ENCODE measurements at places on chromosomes 1 and 21. TPM values are rescaled to one million over a fixed set of nuclear protein-coding genes. Genes with fewer than 3 reads are reported as not detected.
A peak's percentile ranks its signal among the peaks of the same experiment; 100 is the strongest.

ZBTB8B gene
- total RNA-seq, result 1.9 TPM

VWA1 gene
- 55.6 TPM for total RNA-seq

TDRD5 gene
- total RNA-seq, result 0.33 TPM

GAS5 gene
- total RNA-seq, result 690 TPM

CADM3 gene
- total RNA-seq, result 5.6 TPM

TMEM52 gene
- 9.6 TPM for total RNA-seq

MSH4 gene
- 0.63 TPM for total RNA-seq

ADAMTS4 gene
- 7.0 TPM for total RNA-seq

FAAH gene
- 23.4 TPM for total RNA-seq

FNBP1L gene
- 115 TPM for total RNA-seq

DNA sequence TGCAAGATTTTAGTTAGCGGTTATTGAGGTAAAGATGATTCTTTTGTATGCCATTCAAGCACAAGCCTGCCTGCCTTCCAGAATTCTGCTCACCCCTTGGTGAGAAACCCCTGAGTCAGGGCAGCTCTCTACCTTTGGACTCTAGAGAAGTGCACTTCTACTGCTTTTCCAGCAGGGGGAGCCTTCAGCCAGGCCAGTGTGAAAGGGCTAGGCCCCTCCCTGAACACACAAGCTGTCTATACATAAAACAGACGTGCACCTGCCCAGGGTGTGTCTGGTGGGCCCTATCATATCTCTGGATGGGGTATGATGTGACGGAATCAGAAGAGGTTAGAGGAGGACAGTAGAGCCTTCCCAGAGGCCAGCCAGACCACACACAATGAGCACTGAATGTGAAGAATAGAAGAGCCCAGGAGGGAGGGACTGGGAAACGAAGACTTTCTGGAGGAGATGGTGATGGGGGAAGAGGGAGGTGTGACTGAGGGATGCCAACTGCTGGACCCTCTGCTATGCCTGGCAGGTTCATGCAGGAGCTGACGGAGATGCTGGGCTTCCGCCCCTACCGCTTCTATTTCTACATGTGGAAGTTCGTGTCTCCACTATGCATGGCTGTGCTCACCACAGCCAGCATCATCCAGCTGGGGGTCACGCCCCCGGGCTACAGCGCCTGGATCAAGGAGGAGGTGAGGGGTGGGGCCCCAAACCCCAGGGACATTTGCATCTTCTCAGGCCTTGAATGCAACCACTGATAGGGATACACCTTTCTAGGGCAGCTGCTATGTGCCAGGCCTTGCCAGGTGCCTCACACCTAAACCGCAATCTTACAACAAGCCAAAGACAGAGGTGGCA is 13.0 kb upstream of the KCNC4 start:
- no peaks in the 10 kb centered on the region for H3K4me1 ChIP-seq
- no peaks in the 10 kb centered on the region for H3K27me3 ChIP-seq
- H3K27ac ChIP-seq, result no peak overlapping the region
- no peaks in the 10 kb centered on the region for H3K36me3 ChIP-seq
- DNase-seq, result peak; percentile 50

DNA sequence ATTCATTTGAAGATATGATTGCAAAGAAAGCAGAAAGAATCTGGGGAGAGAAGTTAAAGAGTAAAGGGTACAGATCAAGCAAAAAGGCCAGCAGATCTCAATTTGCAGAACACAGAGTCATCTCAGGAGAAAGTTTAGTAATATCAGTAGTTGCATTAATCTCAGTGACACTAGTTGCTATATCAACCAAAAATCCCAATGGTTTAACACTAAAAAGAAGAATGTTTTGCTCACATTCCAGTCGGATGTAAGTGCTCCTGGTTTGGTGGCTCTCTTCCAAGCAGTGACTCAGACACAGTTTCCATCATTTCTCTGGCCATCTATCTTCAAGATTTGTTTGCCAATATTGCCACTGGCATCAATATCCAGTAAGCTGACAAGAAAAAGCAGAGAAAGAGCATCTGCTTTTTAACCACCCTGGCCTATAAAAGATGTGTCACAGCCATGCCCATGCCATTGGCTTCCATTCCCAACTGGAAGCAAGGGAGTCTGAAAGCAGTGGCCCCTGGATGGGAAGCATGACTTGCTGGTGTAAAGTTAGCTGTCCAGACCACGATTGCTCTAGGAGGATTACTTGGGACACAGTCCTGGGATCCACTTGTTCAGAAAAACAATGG is 45.5 kb upstream of the AIM2 start:
- H3K27ac ChIP-seq, result no peak overlapping the region
- no peaks in the 10 kb centered on the region for H3K36me3 ChIP-seq
- peaks cover 2% of the 10 kb centered on the region for H3K4me1 ChIP-seq
- no peak for DNase-seq

DNA sequence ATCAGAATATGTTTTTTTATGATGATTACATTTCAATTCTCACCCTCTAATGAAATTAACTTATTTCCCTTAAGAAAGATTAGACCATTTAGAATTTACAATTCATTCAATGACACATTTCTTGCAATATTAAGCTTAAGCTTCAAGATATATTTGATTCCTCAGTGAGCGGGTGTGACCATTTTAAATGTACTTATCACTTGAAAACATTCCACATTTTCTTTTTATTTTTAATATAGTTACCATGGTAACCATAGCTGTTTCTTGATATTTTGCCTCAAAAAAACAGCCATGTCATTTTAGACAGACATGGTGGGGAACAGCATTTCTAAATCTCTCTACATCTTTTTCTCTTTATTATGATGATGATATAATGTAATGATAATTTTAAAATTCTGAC is 1029.0 kb upstream of the B3GALT2 start:
- H3K36me3 ChIP-seq, result no peaks in the 10 kb centered on the region
- no peak for DNase-seq
- H3K4me1 ChIP-seq, result no peaks in the 10 kb centered on the region
- no peaks in the 10 kb centered on the region for H3K27me3 ChIP-seq
- H3K27ac ChIP-seq, result no peak overlapping the region

DNA sequence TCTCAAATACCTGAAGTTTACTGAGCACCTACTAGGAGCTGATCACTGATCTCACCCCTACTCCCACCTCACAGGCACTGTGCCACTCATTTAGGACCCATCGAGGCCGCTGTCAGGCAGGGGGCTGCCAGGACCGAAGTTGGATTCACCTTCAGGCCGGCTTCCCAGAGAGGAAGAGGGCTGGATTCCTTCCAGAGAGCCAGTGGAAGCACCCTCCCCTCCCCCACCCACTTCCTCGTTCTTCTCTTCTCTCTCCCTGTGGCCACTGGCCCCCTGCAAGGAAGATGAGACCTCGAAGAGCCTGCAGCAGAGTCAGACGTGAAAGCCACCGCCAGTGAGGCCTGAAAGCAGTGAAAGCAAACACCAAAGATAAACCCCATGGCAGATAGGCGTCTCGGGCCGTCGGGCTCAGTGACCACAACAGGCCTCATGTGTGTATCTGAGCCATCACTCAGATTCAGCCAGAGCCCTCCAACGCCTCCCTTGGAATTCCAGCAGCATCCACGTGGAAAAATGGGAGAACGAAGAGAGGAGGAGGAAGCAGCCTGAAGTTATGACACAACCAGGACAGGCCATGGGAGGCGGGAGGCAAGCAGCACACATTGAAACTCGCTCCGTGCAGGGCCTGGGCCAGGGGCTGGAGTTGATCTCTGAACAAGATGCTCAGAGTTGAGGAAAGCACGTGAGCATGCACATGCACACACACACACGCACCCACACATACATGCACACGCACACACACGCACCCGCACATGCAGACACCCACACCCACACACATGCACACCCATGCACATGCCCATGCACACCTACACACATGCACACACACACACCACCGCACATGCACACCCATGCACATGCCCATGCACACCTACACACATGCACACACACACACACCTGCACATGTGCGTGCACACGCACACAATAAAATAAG is 6.2 kb upstream of the AGTRAP start:
- H3K4me3 ChIP-seq, result no peak overlapping the region
- H3K27ac ChIP-seq, result no peak overlapping the region
- H3K4me1 ChIP-seq, result peaks cover 8% of the 10 kb centered on the region
- no peak for DNase-seq

- H3K27ac ChIP-seq, result no peak overlapping the region
- H3K4me1 ChIP-seq, result peaks cover 14% of the 10 kb centered on the region
- H3K4me3 ChIP-seq, result peak overlapping the region; percentile 70
- peaks cover 2% of the 10 kb centered on the region for H3K27me3 ChIP-seq
These were observed 59.1 kb downstream of the ITPKB start for GRCh38 chr1:226679853-226680516.

- H3K27me3 ChIP-seq, result no peaks in the 10 kb centered on the region
- no peaks in the 10 kb centered on the region for H3K36me3 ChIP-seq
- H3K4me1 ChIP-seq, result peaks cover 12% of the 10 kb centered on the region
- DNase-seq, result no peak
- H3K4me3 ChIP-seq, result no peak overlapping the region
- H3K27ac ChIP-seq, result no peak overlapping the region
These were observed 219.7 kb downstream of the NFIA start for GRCh38 chr1:61301824-61302657.

DNA sequence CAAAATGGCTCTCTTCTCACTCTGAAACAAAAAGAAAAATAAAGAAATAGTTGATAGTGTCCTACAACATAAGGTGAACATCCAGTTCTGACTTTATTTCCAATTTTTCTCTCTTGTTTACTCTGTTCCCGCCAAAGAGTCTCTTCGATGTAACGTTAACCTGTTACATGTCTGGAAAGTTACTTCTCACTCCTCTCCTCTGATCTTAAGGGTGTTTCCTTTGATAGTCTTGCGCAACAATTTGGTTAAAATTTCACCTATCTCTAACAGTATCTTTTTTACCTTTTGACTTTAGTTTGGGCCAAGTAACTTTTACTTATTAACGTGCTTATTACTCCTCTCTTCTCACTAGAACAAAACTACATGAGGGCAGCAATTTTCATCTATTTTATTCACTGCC is 1450.2 kb downstream of the BRINP3 start:
- H3K36me3 ChIP-seq, result no peaks in the 10 kb centered on the region
- no peak overlapping the region for H3K27ac ChIP-seq
- H3K4me1 ChIP-seq, result no peaks in the 10 kb centered on the region
- DNase-seq, result no peak
- no peaks in the 10 kb centered on the region for H3K27me3 ChIP-seq

DNA sequence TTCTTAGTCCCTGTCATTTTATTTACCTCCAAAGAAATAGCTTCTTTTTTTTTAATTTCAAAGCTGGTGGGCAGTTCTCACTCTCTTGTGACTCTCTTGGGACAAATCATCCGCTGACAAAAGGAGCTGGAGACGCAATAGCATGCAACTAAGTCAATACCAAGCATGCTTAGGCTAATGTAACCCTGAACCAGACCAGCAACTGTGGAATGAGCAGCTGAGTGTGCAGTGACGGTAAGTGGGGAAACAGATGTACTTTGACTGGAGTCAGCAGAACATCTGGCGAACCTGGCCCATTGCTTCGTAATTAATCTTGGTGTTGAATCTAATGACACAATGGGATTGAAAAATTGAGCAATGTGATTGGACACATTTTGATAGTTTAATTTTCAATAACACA is 280.7 kb upstream of the PLXNA2 start:
- no peak for DNase-seq
- no peak overlapping the region for H3K4me3 ChIP-seq
- no peaks in the 10 kb centered on the region for H3K27me3 ChIP-seq
- H3K4me1 ChIP-seq, result no peaks in the 10 kb centered on the region

DNA sequence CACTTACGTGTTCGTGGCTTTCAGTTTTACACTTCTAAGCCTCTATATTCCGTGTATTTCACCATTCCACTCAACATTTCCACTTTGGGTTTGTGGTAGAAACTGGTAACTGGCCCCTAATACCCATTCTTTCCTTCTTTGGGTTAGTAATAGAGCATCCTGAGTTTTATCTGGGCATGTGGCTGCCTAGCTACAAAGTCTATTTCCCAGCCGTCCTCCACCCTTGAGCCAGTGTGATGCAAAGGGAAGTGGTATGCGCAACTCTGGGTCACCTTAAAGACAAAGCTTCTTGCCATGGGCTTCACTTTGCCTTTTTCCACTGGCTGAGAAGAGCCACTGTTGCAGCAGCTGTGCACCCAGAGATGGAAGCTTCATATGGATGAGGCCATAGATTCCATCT is 73.9 kb downstream of the LAMC2 start:
- no peaks in the 10 kb centered on the region for H3K27me3 ChIP-seq
- peaks cover 5% of the 10 kb centered on the region for H3K4me1 ChIP-seq
- no peak overlapping the region for H3K27ac ChIP-seq
- H3K36me3 ChIP-seq, result peaks cover 4% of the 10 kb centered on the region
- peak; percentile 56 for DNase-seq
- H3K4me3 ChIP-seq, result no peak overlapping the region

DNA sequence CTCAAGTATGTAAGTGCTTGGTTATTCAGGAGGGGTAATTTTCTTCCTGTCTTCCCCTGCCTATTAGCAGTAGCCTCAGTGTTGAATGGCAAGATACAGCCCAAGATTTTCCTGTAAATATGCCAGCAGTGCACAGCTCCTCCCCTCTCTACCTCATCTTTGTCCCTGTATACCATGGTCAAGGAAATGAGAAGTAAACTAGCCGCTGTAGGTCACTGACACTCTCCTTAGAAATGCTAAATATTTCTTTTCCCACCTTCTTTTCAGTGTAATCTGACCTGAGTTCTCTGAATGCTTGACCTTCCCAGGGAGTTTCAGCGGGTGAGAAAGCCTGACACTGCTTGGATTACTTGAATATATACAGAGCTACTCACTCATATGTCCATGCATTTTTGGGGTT is 84.1 kb upstream of the ZNF326 start:
- H3K4me3 ChIP-seq, result peak overlapping the region; percentile 25
- H3K27ac ChIP-seq, result peak overlapping the region; percentile 92
- H3K27me3 ChIP-seq, result no peaks in the 10 kb centered on the region
- H3K36me3 ChIP-seq, result 0 out of 2 replicates have a peak, but pooled peaks cover 3% of the 10 kb centered on the region

DNA sequence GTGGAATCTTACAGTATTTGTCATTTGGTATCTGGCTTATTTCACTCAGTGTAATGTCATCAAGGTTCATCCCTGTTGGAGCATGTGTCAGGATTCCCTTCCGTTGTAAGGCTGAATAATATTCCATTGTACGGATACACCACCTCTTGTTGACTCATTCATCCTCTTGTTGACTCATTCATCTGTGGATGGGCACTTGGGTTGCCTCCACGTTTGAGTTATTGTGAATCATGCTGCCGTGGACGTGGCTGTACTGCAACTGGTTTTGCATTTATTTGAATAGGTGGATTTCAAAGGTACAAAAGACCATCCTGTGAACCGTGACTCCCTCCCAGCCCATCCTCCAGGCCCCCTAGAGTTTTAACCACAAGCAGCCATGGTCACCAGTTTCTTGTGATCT is 11.9 kb upstream of the TCP10L start:
- H3K27ac ChIP-seq, result no peak overlapping the region
- H3K4me1 ChIP-seq, result no peaks in the 10 kb centered on the region
- no peak for DNase-seq
- H3K36me3 ChIP-seq, result peaks cover 37% of the 10 kb centered on the region

- no peak overlapping the region for H3K4me3 ChIP-seq
- H3K36me3 ChIP-seq, result no peaks in the 10 kb centered on the region
- H3K27me3 ChIP-seq, result no peaks in the 10 kb centered on the region
- no peaks in the 10 kb centered on the region for H3K4me1 ChIP-seq
These were observed 19.8 kb downstream of the KMO start for GRCh38 chr1:241551759-241552638.

- no peak for DNase-seq
- no peak overlapping the region for H3K27ac ChIP-seq
- no peaks in the 10 kb centered on the region for H3K27me3 ChIP-seq
These were observed 174.0 kb upstream of the ATP1B1 start for GRCh38 chr1:168932539-168932938.

Data from H9 (cell line).